ENCODE measurements at places on chromosomes 2 and 18.

GRCh38 chr18:74040008-74040407 is 107.6 kb downstream of the FBXO15 start:
- no peak for DNase-seq

DNA sequence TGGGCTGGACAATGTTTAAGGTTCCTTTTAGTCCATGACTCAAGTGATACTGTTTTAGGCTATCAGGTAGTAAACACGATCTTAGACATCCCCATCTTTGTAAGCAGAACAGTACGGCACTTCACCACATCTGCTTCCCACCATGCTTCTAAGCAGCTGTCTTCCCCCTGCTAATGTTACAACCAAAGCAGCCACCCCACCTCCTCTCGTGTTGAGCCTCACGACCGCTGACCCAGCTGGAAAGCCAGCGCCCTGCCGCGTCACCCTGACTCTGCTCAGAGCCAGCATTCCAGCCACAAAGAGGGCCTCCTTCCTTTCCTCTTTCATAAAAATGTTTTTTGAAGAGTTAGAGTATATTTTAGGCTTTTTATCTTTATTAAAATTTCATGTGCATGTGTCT is 9.4 kb downstream of the MTERF4 start:
- no peak for DNase-seq

- no peak for DNase-seq
Observed at GRCh38 chr2:42055573-42056514, 8.0 kb downstream of the PKDCC start.

DNA sequence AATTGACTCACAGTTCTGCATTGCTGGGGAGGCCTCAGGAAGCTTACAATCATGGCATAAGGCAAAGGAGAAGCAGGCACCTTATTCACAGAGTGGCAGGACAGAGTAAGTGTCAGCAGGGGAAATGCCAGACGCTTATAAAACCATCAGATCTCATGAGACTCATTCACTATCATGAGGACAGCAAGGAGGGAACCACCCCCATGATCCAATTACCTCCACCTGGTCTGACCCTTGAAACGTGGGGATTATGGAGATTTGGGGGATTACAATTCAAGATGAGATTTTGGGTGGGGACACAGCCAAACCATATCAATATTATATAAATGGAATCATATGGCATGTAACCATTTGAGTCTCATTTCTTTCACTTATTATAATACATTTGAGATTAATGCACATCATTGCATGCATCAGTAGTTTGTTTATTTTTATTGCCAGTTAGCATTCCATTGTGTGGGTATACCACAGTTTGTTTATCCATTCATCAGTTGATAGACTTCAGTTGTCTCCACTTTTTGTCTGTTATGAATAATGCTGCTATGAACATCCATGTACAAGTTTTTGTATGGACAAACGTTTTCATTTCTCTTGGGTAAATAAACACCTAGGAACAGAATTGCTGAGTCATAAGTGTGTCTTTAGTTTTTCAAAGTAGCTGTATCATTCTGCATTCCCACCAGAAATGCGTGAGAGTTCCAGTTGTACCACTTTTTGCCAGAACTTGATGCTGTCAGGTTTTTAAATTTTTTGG is 5.8 kb upstream of the SRBD1 start:
- no peak for DNase-seq

DNA sequence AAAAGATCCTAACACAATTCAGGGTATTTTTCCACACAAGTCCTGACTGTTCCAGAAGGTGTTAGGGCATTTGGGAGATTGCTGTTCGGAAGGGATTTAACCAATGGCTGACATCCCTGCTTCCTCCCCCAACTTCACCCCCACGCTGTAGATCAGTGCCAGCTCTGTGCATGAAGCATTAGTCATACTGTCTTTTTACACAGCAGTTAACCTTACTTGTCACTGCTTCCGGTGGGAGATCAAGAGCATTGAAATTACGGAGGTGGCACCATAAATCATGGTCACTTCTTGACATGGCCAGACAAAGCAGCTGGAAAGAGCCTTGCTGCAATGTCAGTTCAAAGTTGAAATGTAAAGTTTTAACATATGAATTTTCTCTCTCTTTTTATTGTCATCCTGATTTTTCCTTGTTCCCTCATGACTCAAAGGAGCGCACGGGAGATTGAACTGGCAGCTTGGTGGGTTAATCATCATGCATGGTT is 70.2 kb downstream of the HRH4 start:
- no peak for DNase-seq

DNA sequence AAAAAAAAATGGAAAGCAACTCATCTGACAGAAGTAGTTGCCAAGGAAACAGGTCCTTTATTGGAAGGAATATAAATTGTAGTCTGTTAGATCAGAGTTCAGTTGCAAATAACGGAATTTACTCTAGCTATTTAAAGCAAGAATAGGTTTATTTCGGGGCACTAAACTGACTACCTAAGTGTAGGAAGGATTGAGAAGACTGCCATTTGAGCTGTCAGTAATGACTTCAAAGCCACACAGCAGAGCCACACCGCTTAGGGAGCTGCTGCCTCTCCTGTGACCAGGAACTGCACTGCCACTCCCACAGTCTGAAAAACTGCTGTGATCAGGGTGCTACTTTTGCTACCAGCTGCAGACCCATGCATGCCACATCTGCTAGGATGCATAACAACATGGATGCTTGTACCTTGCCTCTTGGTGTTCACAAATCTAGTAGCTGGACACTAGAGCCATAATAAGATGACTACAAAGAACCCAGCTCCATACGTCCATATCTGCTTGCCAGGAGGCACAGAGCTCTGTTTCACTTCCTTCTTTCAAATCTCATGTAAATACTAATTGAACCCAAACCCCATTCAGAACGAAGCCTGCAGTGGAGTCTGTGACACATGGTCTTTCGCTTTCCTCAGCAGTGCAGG is 2.2 kb downstream of the DSG2 start:
- peak; percentile 8 for DNase-seq

- no peak for DNase-seq
Observed at GRCh38 chr2:75482398-75482797, 78.3 kb downstream of the EVA1A start.

- no peak for DNase-seq
Observed at GRCh38 chr2:221282386-221282785, 289.7 kb downstream of the EPHA4 start.

- no peak for DNase-seq
Observed at GRCh38 chr2:40227210-40227609, 224.7 kb downstream of the SLC8A1 start.

DNA sequence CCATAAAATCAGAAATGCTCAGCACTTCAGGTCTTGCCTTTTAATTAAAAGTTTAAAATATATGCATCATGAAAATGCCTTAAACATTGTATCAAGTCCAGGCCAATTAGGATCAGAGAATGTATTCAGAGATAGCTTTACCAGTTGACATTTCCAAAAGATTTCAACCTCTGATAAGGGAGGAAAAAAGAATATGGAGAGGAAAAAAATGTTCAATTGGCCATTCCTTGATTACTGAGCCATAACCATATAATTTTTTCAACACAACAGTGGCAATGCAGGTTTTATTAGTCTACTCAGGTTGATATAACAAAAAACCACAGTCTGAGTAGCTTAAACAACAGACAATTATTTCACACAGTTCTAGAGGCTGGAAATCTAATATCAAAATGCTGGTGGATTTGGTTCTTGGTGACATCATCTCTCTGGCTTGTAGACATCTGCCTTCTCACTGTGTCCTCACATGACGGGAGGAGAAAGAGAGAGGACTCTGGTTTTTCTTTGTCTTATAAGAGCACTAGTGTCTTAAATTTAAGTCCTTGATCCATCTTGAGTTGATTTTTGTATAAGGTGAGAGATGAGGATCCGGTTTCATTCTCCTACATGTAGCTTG is 111.9 kb downstream of the IRS1 start:
- DNase-seq, result no peak

GRCh38 chr2:34808426-34808825 is 1209.3 kb upstream of the FAM98A start:
- DNase-seq, result no peak

All from B cell (primary cell).